ENCODE measurements at places on chromosomes 11 and 22.

DNA sequence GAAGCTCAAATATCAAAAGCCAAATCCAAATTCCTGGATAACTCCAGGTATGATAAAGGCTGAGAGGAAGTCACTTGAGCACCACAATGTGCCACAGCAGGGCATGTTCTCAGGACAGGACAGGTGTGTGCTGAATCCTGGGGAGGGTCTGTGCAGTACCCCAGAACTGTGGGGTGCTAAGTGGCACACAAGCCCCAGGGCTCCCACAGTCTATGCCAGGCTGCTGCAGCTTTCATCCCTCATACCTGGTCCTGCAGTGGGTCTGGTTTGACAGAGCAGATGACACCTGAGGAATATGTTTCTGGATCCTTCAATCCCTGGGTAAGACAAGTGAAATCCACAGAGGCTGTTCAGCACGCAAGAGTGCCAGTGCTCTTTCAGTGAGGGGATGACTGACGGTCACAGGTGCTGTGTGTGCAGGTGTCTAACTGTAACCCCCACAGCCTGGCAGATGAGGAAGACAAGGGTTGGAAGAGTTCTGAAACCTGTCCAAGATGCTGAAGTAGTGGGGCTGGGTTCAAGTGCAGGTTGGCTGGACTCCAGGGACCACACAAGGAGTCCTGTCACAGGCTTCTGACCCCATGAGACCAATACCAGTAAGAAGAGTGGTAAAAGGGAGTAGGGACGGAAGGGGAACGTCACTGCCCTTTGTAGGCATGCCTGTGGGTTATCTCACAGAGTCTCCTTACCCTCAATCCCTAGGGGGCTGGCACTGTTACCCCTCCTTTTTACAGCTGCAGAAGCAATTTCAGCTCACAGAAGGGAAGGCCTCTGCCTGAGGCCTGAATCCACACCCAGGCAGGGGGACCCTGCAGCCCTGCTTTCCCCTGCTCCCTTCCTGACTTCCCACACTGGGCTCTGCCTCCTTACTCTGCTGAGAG, 14.1 kb downstream of the SERPIND1 start:
- DNase-seq: no peak

DNA sequence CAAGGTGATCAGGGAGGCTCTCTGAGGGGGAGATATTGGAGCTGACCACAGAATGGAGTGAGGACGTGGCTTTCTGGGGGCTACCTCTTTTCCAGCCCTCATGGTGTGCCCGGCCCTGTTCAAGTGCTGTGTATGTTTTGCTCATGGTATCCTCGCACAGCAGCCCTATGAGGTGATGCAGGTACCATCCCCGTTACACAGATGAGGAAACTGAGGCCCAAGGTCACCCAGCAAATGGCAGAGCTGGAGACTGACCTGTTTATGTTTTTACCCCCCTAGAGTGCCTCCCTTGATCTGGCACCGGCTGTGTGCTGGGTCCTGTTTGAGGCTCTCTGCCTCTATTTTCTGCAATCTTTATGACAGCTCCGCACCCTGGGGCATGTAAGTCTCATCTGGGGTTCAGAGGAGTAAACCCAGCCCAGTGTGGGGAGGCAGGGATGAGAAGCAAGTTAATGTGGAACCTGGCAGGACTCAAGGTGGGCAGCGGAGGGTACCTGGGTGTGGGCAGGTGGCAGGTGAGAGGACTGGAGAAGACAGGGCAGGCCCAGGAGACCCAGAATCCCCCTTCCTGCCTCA, 20.8 kb downstream of the SGSM1 start:
- no peak for DNase-seq

- DNase-seq: no peak
These were observed 6.2 kb downstream of the PTPN5 start for GRCh38 chr11:18785411-18785810.

GRCh38 chr22:47020166-47020565, 257.7 kb downstream of the TBC1D22A start:
- DNase-seq: no peak

DNA sequence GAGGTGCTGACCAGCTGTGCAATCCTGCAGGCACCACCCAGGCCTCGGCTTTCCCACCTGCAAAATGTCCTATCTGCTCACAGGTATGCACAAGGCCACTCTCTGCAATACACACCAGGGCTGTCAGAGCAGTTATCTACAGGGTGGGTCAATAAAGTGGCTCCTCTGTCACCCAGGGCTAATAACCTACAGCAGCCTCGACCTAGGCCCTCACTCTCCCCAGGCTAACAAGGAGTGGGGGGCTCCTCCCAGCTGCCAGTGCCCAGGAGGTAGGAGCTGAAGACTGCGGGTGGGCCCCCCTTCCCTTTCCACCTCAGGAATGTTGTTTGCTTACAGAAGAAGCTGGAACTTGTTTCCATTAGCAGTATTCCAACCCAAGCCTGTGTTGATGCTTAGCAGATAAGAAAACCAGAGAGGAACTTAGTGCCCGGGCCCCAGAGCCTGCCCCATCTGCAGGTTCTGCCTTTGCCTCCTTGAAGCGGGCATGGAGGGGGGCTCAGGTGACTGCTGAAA, 26.8 kb downstream of the MYH9 start:
- no peak for DNase-seq

GRCh38 chr22:21791635-21792625, 56.3 kb upstream of the YPEL1 start:
- no peak for DNase-seq

DNA sequence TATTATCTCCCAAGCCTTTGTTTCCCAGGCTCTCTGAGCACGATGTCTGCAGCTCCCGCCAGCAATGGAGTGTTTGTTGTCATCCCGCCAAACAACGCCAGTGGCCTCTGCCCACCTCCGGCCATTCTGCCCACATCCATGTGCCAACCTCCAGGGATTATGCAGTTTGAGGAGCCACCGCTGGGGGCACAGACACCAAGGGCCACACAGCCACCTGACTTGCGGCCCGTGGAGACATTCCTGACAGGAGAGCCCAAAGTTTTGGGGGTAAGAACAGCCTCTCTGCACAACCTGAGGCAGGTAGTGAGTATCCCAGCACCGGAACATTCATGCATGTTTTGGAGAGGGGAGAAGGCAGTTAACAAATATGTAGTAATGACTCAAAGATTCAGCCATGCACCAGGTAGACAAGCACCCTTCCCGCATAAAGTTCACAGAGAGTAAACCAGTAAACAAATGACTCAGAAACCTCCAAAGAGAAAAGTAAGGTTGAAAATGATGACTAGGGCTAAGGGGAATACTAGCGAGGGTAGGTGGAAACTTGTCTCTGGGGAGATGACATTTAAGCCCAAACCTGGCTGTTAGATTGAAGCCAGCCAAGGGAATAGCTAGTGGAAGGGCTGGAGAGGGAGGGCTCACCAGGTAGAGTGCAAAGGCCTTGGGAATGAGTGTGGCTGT, 7.2 kb downstream of the MS4A15 start:
- no peak for DNase-seq

All from NCI-H146 (cell line).